ENCODE measurements at places on chromosomes 11 and 22.
A peak's percentile ranks its signal among the peaks of the same experiment; 100 is the strongest.

- DNase-seq, result no peak
Observed at GRCh38 chr11:125305345-125305744, 140.8 kb downstream of the PKNOX2 start.

DNA sequence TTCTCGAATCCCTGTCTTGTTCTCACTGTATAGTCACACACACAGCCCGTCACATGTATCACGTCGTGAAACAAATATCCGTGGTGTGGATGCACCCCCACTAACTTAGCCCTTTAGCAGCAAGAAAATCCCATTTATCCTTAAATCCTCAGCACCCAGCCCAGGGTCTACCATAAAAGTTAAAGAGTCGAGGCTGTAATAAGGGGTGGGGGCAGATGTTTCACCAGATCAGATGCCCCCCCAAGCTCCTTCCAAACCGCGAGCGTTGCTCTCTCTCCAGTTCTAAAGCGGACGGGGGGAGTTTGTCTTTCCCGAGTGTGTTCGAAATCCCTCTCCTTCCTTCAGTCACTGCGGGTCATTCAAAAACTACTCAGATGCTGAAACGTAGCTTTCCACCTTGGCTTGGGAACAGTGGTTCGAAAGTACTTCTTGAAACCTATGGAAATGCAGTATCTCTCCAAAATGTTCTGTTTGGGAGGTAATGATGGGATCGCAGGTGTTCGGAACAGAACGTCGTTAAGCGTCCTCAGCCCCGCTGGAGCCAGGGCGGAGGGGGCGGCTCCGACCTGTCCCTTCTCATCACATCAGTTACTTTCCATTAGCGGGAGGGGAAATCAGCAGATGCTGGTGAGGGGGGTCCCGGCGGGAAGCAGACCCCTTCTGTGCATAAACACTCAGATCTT, 156.2 kb downstream of the BRD1 start:
- DNase-seq, result no peak

- peak; percentile 61 for DNase-seq
Observed at GRCh38 chr11:11349870-11350337, 3.1 kb downstream of the CSNK2A3 start.

- no peak for DNase-seq
Observed at GRCh38 chr11:71251761-71252268, 562 bp downstream of the SHANK2 start.

DNA sequence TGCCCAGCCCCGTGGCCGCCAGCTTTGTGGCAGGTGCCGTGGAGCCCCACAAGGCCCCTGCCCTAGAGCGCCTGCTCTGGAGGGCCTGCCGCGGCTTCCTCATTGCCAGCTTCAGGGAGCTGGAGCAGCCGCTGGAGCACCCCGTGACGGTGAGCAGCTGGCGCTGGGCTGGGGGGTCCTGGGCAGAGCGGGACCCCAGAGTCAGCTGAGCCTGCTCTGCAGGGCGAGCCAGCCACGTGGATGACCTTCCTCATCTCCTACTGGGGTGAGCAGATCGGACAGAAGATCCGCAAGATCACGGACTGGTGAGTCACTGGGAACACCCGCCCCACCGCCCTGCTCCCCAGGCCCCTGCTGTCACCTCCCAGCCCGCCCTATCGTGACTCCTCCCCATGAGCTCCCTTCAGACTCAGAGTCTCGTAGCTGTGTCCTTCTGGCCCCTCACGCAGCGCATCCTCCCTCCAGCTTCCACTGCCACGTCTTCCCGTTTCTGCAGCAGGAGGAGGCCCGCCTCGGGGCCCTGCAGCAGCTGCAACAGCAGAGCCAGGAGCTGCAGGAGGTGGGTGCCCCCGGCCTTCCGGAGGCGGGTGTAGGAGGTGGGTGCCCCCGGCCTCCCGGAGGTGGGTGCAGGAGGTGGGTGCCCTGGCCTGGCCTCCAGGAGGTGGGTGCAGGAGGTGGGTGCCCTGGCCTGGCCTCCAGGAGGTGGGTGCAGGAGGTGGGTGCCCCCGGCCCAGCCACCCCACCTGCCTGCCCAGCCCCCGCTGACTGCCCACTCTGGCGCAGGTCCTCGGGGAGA, 4.7 kb downstream of the TCIRG1 start:
- DNase-seq, result no peak

GRCh38 chr11:6468712-6469495, 4.8 kb downstream of the TRIM3 start:
- DNase-seq, result peak; percentile 92

DNA sequence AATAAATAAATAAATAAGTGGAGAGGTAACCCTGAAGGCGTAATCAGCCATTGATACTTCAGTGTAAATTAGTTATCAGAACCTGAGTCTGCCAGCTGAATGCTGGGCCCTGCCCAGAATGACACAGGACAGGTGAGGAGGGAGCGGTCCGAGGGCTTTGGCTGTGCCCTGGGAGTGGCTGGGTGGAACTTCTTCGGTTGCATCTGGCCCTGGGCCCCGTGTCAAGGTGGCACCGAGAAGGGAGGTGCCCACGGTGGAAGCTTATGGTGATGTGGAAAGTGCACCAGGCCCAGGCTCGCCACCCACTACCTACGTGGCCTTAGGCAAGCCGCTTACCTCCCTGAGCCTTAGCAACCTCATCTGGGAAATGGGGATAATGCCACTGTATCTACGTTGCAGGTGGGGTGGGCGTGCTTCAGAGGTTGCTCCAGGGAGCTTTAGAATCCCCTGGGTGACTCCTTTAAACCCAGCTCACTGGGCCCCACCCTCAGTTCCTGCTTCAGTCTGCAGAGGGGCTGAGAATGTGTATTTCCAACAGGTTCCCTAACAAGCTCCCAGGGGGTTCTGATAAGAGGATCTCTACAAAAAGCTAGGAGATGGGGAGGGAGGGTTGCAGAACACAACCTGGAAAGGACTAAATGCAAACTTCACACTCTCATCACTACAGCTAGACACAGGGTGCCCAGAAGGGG, 38.8 kb downstream of the TXN2 start:
- DNase-seq, result no peak

DNA sequence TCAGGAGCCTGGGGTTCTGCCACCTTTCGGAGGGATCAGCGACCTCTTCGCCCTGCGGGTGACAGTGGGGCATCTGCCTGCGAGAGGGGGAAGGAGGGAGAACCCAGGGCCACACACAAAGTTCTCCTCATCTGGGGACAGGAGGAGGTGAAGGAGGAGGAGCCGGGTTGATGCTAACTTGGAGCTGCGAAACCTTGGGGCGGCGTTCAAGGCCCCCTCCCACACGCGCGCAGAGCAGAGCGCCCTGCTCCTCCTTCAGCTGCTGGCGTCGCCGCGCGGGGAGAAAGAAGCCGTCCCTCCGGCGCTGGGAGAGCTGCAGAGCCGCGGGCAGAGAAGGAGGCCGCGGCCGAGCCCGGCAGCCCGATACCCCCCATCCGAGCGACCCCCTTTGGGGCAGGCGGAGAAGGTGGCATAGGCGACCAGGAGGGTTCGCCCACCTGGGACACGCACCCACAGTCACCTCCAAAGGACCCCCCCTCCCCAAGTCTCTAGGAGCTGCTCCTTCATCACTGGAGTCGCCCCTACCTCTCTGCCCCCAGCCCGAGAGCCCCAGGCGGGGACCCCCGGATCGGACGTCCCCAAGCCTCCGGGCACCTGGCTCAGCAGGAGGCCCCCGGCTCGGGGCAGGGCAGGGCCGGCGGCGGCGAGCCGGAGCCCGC, at the start of gene RASD2:
Gene RASD2, plus strand, starts transcription at position 237 of the 659 bp plus-strand sequence. CDS start 5,979 bp downstream, outside the sequence.
- DNase-seq, result no peak

GRCh38 chr22:24894998-24895397, 51.5 kb downstream of the LHFPL7 start:
- peak; percentile 29 for DNase-seq

GRCh38 chr22:20783844-20784723, 10.2 kb downstream of the SERPIND1 start:
- DNase-seq, result peak; percentile 7

DNA sequence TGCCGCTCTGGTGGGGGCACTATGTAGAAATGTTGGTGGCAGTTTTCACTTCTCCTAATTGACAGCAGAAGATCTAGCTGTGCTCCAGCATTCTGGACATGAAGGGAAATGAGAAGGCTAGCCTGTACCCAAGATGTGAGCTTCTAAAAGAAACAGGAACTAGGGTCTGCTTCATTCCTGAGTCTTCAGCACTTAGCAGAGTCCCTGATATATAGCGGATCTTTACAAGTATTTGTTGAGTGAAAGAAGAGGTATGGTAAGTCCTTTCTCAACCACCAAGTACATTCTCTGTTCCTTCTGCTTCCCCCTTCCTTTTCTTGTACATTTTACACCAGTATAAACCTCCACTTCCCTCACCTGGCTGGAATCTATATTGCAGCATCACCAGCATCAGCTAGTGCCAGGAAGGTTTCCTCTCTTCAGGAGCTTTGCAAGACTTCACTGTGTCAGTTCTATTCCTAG, 408.3 kb upstream of the CADM1 start:
- DNase-seq, result no peak

GRCh38 chr22:35674335-35674734, 26.1 kb downstream of the APOL6 start:
- DNase-seq, result no peak

- DNase-seq, result no peak
Observed at GRCh38 chr11:6377902-6378639, 12.2 kb upstream of the SMPD1 start.

DNA sequence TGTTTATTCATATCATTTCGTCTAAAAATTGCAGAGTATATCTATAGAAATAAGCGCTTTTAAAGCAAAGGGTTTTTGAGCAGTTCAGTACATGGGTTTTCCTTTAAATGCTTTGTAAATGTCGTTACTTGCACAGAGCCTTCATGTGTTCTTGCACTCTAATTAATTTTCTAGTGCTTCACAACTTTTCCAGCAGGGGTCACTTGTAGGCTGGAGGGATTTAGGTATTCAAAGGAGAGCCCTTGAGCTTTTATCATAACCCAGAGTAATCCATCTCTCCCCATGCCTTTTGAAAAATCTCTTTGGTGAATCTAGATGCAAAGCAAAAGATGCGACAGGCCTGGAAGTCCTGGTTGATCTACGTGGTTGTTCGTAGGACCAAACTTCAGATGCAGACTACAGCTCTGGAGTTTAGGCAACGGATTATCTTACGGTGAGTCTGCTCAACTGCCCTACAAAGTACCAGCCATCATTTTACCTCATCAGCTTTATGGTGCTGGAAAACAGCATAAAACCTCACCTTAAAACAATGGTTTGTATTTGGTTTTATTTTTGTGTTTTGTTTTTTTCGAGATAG, 60.4 kb downstream of the SFI1 start:
- peak; percentile 29 for DNase-seq

GRCh38 chr11:31641477-31642062, 132.0 kb downstream of the ELP4 start:
- no peak for DNase-seq

DNA sequence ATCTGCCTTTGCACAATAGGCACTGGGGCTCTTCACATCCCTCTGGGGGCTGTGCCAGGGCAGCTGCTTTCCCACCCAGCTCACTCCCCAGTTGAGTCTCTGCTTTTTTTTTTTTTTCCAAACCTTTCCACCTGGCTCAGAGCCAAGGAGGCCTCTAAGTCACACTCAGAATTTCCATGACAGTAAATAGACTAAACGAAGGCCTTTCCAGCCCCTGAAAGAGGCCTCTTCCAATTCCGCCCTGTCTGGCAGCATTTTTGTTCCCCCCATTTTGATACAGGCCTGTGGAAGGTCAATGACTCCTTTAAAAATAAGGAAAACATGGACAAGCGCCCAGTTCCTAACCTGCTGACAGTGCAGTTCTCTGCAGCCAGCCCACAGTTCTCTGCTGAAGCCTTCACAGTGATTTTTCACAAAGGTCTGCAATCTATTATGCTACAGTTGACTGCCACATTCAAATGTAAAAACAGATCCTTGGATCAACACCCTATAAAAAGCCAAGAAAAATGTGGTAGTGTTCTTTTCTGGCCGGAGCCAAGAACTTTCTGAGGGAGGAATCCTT, 107.5 kb upstream of the SESN3 start:
- peak; percentile 69 for DNase-seq

DNA sequence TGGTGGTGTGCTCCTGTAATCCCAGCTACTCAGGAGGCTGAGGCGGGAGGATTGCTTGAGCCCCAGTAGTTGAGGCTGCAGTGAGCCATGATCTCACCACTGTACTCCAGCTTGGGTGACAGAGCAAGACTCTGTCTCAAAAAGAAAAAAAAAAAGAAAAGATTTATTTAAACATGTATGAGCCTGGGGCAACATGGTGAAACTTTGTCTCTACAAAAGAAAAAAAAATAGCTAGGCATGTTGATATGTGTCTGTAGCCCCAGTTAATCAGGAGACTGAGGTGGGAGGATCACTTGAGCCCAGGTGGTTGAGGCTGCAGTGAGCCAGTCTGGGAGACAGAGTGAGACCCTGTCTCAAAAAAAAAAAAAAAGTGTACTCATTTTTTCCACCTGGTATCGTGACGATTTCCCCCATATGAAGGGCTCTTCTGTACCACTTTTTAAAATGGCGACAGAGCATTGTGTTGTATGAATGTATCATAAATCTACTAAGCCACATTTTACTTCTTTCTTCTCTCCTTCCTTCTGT, 16.4 kb upstream of the KCTD14 start:
- DNase-seq, result no peak

DNA sequence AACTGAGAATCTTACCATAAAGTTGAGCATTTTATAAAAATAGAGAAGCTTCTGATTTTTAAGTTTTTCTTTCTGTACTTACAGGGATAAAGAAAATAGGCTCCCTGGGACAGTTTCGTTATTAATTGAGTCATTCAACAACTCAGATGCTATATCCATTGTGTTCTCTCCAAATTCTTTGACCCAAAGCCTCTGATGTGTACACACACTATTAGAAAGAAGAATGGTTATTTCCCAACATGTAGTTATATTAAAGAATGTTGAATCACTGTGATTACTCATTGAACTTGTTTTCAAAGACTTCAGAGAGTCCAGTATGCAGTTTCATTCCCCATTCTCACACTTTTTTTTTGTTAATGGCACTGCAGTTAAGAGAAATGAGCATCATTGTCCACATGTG, 734.3 kb upstream of the ARHGAP42 start:
- DNase-seq, result no peak

DNA sequence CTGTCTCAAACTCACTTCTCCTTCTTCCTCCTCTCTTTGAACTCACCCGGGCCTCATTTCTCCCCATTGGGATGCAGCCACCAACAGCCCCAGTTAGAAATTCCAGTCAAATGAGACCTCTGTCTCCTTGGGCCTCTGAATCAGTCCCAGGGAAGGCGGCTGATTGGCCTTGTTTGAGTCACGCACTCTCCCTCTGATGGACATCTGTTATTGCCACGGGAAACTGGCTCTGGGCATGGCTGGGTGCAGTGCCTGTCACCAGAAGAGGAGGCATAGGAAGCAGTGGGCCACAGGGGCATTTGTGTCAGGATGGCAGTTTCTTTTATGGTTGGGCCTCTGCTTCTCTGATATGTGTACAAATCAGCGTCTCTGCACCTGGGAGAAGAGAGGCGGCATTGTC, 9.6 kb upstream of the WNT11 start:
- no peak for DNase-seq

- DNase-seq, result no peak
Observed at GRCh38 chr11:26946257-26946716, 47.6 kb upstream of the FIBIN start.

Data from renal cortex interstitium (tissue), 15 donors.